ENCODE measurements at places on chromosomes 11 and 22.

GRCh38 chr22:41380993-41381328, 781 bp upstream of the TEF start:
- H3K4me1 ChIP-seq = peaks cover 20% of the 10 kb centered on the region
- no peaks in the 10 kb centered on the region for H3K36me3 ChIP-seq
- H3K27me3 ChIP-seq = no peaks in the 10 kb centered on the region
- peak overlapping the region; percentile 78 for H3K27ac ChIP-seq
- no peak for DNase-seq

DNA sequence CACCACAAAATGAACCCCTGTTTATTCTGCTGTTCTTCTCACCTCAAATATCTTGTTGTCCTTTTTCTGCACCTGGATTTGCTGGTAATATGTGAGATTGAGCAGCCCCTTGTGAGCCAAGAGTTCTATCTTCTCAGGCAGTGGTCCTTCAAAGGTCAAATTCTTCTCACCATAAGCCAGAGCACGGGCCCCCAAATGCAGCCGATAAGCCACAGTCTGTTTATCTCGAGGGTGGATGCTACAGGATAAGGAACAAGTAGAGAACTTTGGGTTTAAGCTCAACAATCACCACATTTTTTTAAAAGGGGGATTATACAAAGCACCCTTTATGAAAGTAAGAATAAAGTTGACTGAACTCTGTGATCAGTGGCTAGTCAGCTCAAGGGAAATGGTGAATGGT, 15.8 kb downstream of the TBRG1 start:
- no peaks in the 10 kb centered on the region for H3K27me3 ChIP-seq
- H3K4me3 ChIP-seq = no peak overlapping the region
- no peak overlapping the region for H3K27ac ChIP-seq
- no peak for DNase-seq
- peaks cover 34% of the 10 kb centered on the region for H3K36me3 ChIP-seq

DNA sequence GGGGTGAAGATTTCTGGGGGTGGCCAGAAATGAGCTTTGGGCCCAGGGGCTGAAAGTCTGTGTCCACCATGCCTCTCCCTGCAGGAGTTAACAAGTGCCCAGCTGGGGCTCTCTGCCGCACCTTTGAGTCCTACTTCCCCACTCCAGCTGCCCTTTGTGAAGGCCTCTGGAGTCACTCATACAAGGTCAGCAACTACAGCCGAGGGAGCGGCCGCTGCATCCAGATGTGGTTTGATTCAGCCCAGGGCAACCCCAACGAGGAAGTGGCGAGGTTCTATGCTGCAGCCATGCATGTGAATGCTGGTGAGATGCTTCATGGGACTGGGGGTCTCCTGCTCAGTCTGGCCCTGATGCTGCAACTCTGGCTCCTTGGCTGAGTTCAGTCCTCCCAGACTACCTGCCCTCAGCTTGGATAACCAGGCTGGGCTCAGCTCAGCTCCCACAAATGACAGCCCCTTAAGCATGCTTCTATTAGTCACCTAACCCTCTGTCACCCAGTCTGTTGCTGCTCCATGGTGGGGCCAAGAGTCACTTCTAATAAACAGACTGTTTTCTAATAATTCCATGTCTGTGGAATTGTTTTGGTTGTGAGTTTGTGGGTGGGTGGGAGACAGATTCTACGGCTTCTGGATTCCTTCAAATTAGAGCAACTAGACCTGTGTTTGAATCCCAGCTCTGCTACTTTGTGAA, 3.0 kb upstream of the INPPL1 start:
- DNase-seq = no peak
- H3K27me3 ChIP-seq = no peaks in the 10 kb centered on the region
- no peak overlapping the region for H3K4me3 ChIP-seq
- no peak overlapping the region for H3K27ac ChIP-seq
- H3K4me1 ChIP-seq = peaks cover 36% of the 10 kb centered on the region
- H3K36me3 ChIP-seq = no peaks in the 10 kb centered on the region

GRCh38 chr11:122803306-122803705, 35.0 kb upstream of the CRTAM start:
- peaks cover 6% of the 10 kb centered on the region for H3K4me1 ChIP-seq
- no peak overlapping the region for H3K27ac ChIP-seq
- no peak overlapping the region for H3K4me3 ChIP-seq

GRCh38 chr11:130832566-130833425, 83.5 kb downstream of the SNX19 start:
- no peaks in the 10 kb centered on the region for H3K4me1 ChIP-seq
- H3K27me3 ChIP-seq = no peaks in the 10 kb centered on the region
- H3K4me3 ChIP-seq = no peak overlapping the region
- no peak overlapping the region for H3K27ac ChIP-seq

DNA sequence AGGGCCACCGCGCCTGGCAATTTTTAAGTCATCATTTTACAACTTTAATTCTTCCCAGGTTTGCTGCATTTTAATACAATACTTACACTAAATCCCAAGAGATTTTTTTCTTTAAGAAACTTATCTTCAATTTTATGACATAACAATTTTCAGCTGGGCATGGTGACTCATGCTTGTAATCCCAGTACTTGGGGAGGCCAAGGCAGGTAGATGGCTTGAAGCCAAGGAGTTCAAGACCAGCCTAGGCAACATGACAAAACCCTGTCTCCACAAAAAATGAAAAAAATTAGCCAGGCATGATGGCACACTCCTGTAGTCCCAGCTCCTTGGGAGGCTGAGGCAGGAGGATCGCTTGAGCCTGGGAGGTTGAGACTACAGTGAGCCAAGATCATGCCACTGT, 38.8 kb downstream of the CLDN25 start:
- H3K27me3 ChIP-seq = no peaks in the 10 kb centered on the region
- no peak for DNase-seq
- peaks cover 18% of the 10 kb centered on the region for H3K36me3 ChIP-seq
- H3K4me3 ChIP-seq = no peak overlapping the region
- no peak overlapping the region for H3K27ac ChIP-seq
- H3K4me1 ChIP-seq = no peaks in the 10 kb centered on the region

GRCh38 chr11:120715239-120715638, 203.7 kb downstream of the GRIK4 start:
- H3K27ac ChIP-seq = no peak overlapping the region
- H3K27me3 ChIP-seq = peaks cover 10% of the 10 kb centered on the region
- no peaks in the 10 kb centered on the region for H3K4me1 ChIP-seq
- H3K36me3 ChIP-seq = no peaks in the 10 kb centered on the region
- no peak for DNase-seq

Data from CD4-positive, alpha-beta T cell (primary cell).